ENCODE measurements at places on chromosomes 6 and 20.

DNA sequence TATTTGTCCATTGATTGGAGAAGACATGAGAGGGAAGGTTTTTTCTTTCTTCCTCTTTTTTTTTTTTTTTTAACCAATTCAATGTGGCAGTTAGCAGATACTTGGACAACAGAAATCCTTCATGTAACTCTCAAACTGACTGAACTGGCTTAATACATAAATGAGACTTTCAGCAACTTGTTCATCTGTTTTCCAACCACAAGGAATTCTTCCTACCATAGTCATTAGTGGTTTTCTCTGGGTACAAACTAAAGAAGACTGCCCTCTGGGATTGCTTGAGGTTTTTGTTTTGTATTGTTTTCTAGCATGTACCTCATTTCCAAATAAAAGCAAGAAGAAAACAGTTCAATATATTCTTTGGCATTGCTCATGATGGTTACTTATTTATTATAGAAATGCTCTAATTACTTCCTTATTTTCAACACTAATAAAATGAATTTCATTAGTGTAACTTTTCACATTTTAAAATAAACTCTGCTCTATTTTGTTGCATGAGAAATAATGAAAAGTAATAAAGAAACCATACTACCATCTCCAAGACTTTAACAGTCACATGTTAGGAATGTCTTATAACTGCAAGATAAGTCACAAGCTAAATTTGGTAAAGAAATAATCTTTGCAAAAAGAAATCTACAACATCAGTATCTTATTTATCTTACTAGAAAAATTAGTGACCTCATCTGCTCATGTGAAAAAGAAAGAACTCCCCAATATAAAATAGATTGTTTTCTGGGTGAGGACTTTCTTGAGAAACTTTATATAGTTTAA lies 52.0 kb downstream of the ME1 start:
- DNase-seq = no peak

GRCh38 chr6:33189625-33190448 lies 2.4 kb downstream of the COL11A2 start:
- DNase-seq = no peak

DNA sequence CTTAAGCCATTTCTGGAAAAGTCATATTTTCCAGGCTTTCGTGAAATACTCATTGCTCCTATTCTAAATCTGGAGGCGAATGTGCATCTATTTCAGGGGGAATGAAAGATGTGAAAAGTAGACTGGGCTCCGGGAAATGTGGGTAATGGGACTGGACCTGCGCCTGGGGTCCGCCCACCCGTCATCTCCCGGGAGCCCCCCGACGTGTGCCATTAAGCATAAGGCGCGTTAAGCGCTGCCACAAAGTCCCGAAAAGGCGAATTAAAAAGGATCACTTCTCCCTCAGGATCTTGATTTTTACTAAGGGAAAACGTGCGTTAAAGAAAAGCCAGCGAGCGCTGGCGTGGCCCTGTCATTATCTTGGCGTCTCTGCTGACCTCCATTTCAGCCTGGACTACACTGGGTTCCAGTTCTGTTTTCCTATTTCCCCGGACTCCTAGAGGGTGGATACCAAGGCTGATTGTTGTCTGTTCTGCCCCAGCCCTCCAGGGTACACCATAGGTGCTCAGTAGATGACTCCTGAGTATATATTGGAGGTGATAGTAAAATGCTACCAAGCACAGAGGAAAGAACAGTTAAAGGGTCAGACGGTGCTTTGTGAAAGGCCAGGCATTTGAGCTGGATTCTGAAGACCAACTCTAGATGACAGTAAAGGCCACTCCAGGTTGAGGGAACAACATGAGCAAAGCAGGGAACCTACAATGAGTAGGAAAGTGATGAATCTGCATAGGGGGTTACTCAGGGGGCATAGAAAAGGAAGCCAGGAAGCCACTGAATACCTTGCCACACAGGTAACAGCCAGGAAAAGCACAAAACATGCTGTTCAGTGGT lies 89.2 kb upstream of the ARID1B start:
- DNase-seq = no peak

DNA sequence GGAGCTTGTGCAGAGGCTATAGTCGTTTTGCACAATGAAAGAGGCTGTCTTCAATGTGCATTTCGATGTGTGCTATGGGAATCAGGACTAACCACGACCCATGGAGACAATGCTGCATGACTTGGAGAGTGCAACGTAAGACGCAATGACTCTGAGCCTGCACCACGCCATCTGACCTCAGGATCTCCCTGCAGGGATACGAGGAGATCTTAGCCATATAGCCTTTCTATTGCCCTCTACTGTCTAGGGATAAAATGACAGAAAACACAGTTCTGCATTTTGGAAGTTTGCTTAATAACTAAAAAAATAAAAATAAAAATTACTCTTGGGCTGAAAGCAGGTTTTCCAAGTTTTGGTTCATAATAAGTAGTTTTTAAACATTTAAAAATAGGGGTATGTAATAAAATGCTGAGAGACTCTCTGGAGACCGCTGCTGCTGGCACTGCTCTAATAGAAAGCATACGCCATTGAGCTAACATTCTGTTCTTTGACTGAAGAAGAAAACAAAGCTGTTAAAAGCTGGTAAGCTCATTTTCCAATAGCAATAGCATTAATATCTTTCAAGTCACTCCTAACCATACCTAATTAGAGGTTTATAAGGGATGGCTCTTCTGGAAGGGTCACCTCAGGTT lies 87.2 kb downstream of the PDE7B start:
- no peak for DNase-seq

All from omental fat pad (tissue), 4 donors.